ENCODE measurements at places on chromosomes 1 and 21.

GRCh38 chr1:218671573-218671972, 326.4 kb downstream of the TGFB2 start:
- no peak for DNase-seq

DNA sequence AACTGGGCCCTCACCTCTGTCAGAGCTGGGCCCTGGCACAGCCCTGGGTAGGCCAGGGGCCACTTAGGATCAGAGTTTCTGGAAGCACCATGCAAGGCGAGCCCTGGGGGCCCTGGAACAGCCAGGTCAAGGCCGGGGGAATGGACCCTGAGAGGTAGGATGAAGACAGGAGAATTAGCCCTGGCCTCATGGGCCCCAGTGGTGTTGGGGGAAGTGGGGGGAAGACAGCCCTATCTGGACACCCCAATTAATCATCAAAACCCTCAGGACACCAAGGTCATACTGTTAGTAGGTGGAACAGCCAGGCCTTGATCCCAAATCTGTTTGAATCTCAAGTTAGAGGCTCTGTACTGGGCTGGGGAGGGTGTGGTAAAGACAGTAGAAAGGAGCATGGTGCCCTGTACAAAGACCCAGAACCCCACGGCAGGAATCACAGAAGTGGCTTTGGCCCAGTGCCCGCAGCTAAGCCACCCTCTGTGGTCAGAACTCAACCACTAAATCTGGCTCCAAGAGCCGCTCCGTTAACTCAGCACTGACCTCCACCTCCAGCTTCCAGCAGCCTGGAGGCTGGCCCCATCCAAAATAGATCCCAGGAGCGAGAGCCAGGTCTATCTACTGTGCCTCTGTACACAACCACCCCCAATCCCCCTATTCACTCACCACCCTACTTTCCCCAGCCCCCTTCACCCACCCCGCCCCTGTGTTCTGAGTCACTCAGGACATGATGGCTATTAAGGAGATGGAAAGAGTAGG, 14.0 kb upstream of the TRIM63 start:
- no peak for DNase-seq

DNA sequence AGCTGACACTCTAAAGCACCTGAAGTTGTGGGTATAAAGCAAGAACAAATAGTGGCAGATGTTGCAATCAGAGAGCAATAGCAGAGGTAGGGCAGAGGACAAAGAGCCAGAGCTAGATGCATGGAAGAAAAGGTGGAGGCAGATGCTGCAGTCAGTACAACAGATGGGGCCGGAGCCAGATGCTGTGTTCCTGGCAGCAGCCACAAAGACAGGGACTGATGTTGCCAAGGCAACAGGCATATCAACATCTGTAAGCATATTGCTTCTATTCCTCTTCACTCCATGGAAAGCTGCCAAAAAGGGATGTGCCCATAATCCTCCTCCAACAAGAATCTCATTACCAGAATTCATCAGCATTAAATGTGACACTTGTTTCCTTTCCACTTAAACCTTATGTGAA, 108.0 kb downstream of the TNNI3K start:
- no peak for DNase-seq

GRCh38 chr1:77447669-77448068, 165.8 kb downstream of the AK5 start:
- peak; percentile 86 for DNase-seq

DNA sequence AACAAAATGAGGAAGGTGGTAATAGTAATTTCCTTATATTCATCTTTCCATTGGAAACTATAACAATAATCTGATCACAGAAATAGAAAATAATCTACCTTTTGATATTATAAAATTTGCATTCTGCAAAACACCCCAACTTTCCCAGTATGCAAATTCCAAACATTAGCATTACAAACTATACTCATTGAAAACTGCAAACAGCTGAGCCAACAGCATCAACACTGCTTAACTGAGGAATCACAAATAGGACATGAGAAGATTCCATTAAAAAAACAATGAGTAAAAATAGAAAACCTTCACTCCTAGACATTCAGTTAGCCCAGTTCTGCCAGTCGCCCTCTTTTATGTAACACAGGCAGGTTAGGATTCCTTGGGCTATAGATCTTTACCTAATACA, 18.1 kb downstream of the ZNF281 start:
- DNase-seq = no peak

DNA sequence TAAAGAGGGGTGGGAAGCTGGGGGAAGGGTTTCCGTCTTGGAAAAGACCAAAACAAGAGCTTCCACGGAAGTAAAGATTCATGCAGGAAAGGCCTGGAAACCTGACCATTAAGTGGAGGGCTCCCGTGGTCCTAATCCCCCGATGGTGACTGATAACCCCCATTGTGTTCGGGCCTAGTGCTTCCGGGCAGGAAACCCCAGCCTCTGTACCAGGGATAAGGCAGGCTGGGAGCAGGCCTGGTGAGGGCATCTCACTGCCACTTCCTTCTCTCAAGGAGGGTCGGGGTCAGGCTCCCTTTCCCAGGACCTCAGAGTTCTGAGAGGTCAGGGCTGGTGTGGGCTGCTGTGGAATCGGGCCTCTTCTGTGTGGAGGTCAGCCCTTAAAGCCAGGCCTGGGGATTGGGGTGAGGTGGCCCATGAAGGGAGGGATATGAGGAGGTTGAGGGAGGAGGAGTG, 136.9 kb downstream of the CDC7 start:
- DNase-seq = no peak

- DNase-seq = no peak
Observed at GRCh38 chr1:167412920-167413319, 105.4 kb downstream of the CD247 start.

DNA sequence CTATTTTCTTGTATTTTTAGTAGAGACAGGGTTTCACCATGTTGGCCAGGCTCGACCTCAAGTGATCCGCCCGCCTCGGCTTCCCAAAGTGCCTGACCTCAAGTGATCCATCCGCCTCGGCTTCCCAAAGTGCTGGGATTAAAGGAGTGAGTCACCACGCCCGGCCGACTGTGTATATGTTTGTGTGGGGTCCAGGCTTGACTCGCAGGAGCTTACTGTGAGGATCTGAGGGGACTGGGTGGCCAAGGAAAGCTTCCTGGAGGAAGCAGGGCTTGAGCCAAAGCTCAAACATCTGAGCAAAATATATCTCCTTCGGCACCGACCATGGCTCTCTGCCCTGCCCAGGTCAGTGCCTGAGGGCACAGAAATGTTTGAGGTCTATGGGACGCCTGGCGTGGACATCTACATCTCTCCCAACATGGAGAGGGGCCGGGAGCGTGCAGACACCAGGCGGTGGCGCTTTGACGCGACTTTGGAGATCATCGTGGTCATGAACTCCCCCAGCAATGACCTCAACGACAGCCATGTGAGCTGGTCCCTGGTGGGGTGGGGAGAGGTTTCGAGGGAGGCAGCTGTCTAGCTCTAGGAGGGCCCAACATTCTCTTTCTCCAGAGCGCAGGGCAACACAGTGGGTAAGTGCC, 10.5 kb downstream of the PADI3 start:
- no peak for DNase-seq

DNA sequence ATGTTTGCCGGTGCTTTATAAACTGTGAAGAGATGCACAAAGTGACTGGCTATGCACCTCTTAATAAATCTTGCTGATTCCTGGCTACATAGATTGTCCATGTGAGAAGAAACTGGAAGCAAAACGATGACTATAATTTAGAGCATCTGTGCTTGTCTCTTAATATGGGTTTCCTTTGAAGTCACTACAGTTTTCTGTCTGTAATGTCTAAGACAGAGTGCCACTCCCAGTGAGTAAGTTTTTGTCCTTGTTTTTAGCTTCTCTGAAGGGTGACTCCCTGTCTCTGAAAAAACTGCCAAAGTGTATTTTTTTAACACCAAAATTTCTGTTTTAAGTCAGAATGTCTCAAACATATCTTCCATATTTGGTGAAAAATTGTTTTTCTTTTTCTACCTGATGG, 175.1 kb downstream of the FASLG start:
- DNase-seq = no peak

DNA sequence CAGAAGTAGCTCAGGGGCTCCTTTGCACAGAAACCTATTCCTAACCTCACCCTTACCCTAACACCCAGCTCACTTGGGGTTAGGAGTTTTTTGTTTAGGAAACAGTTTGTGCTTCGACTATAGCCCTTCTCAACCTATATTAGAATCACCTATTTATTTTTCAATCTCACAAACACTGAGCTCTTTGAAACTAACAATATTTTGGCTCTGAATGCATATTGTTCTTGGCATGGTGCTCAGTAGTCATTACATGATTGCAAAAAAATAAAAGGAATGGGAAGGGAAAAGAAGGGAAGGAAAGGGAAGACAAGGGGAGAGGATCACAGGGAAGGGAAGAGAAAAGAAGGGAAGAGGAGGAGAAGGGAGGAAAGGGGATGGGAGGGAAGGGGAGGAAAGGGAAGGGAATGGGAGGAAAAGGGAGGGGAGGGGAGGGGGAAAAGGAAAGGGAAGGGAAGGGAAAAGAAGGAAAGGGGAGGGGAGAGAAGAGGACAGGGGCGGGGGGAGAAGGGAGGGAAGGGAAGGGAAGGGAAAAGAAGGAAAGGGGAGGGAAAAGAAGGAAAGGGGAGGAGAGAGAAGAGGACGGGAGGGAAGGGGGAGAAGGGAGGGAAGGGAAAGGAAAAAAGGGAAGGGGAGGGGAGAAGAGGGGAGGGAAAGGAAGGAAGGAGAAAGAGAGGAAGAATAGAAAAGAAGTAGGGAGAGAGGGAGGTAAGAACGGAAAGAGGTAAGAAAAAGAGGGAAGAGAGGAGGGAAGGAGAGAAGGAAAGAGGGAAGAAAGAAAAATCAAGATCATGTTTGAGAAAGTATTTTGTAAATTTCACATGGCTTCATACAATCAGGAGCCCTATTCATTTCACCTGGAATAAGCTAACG, 484.1 kb upstream of the NFIA start:
- no peak for DNase-seq

GRCh38 chr1:15152318-15153183, 996 bp upstream of the TMEM51 start:
- DNase-seq = peak; percentile 42

All from NCI-H1048 (cell line).